CD4-positive, alpha-beta memory T cell (primary cell): ENCODE measurements at places on chromosomes 1 and 21. TPM values are rescaled to one million over a fixed set of nuclear protein-coding genes. Genes with fewer than 3 reads are reported as not detected.

Gene CEP170
- total RNA-seq = 36.4 TPM

Gene ZNF678
- 8.4 TPM for total RNA-seq

Gene OSBPL9
- 45.1 TPM for total RNA-seq

Gene AMY1C
- total RNA-seq = not detected

Gene CRNN
- not detected for total RNA-seq

Gene IL20
- total RNA-seq = not detected

Gene SLAMF7
- 8.2 TPM for total RNA-seq

Gene NDUFS5
- total RNA-seq = 125 TPM

Gene SNX27
- 40.0 TPM for total RNA-seq

Gene RGSL1
- not detected for total RNA-seq

Gene CCDC27
- not detected for total RNA-seq

Gene MLLT11
- total RNA-seq = 4.5 TPM

Gene MYBPH
- not detected for total RNA-seq

Gene LRRC71
- not detected for total RNA-seq

Gene FMO5
- 1.0 TPM for total RNA-seq

Gene SAMD13
- total RNA-seq = not detected

Gene TFF2
- not detected for total RNA-seq

Gene VASH2
- total RNA-seq = not detected

Gene TCHH
- total RNA-seq = 0.06 TPM

Gene SMIM12
- 35.5 TPM for total RNA-seq

Gene ANKRD35
- not detected for total RNA-seq

Gene LHX8
- not detected for total RNA-seq

Gene A3GALT2
- not detected for total RNA-seq

Gene ACTA1
- total RNA-seq = 0.29 TPM

Gene PTPRF
- total RNA-seq = not detected

Gene CHD5
- 0.17 TPM for total RNA-seq

Gene DNASE2B
- total RNA-seq = not detected

Gene SLC1A7
- total RNA-seq = not detected

Gene HS2ST1
- 15.8 TPM for total RNA-seq

Gene KLHDC8A
- not detected for total RNA-seq

Gene PADI3
- total RNA-seq = not detected

Gene OR2T33
- not detected for total RNA-seq

Gene NBL1
- total RNA-seq = 24.6 TPM

Gene LCE3E
- not detected for total RNA-seq

Gene OR4F16
- not detected for total RNA-seq

Gene DDR2
- total RNA-seq = 0.53 TPM

Gene GJB3
- total RNA-seq = not detected

Gene ASPM
- total RNA-seq = 0.38 TPM

Gene TSSK3
- 3.5 TPM for total RNA-seq

Gene TMEM82
- total RNA-seq = not detected

Gene LCE1D
- total RNA-seq = not detected

Gene PGLYRP3
- not detected for total RNA-seq

Gene PRELP
- not detected for total RNA-seq

Gene AMY2A
- total RNA-seq = not detected

Gene PLA2G5
- not detected for total RNA-seq

Gene IGSF3
- 0.06 TPM for total RNA-seq

Gene C21orf58
- total RNA-seq = 8.2 TPM

Gene ERI3
- total RNA-seq = 29.6 TPM

Gene DRAM2
- total RNA-seq = 37.5 TPM

Gene INAVA
- total RNA-seq = 0.20 TPM
